ENCODE measurements at places on chromosomes 6 and 20.

DNA sequence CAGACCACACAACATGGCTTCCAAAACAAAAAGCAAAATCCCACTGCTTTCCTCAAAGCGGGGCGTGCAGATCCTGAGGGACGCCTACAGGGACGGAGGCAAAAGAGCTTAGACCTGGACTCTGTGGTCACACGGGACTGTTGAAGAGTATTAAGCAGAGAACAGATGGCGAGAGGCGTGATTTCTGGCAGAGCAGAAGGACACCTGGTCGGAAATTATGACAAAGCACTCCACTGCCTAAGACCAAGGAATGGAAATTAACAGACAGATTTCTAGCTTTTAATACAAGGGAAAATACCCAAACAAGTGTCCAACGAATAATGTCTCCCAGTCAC, 15.4 kb downstream of the CST7 start:
- DNase-seq = no peak

- DNase-seq = no peak
These were observed 132.5 kb downstream of the ZFAND3 start for GRCh38 chr6:37952027-37952426.

DNA sequence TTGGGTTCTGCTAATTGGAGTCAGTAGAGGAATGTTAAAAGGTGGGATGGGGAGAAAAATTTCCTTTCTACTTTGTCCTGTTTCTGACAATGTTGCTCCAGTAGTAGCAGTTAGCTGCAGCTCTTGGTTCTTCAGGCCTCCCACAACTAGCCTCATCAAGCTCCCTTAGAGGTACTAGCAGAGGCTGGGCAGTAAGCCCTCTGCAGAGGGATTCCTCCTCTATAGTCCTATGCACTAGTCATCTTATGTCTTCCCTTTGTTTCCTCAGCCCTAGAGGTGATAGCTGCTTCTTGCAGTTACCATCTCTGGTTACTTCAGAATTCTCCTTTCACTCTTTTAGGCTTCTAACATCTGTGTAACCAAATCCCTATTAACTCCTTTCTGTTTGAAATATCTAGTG, 99.8 kb downstream of the FILIP1 start:
- DNase-seq = no peak

- DNase-seq = no peak
These were observed 30.2 kb upstream of the RNF8 start for GRCh38 chr6:37323580-37323979.

DNA sequence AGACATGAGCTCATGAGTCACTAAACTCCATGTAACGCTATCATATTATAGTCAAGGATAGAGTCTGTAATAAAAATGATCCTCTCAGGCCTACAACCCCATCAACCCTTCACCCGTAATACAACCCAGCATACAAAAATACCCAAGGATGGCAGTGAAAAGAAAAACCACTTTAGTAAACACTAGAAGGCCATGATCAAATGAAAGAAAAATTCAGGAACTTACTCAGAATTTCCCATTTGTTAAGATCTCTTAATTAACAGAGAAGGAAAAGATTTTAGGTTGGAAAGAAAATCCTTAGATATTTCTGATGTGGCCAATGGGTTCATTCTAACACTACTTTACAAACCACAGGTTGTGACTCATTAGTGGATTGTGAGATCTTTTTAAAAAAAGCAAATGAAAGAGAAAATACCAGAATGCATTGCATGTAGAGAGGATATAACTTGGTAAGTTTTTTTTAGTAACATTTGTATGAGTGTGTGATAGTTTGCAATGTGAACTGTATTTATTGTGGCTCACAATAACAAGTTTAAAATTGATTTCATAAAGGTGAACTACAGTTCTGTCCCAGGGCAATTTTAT, 8.0 kb upstream of the UBE2J1 start:
- DNase-seq = no peak

GRCh38 chr6:53413326-53413725, 64.6 kb upstream of the ELOVL5 start:
- no peak for DNase-seq

GRCh38 chr20:48841875-48842529, 14.2 kb upstream of the PREX1 start:
- DNase-seq = peak; percentile 24

- DNase-seq = no peak
These were observed 304.2 kb upstream of the PRDM1 start for GRCh38 chr6:105781915-105782314.

DNA sequence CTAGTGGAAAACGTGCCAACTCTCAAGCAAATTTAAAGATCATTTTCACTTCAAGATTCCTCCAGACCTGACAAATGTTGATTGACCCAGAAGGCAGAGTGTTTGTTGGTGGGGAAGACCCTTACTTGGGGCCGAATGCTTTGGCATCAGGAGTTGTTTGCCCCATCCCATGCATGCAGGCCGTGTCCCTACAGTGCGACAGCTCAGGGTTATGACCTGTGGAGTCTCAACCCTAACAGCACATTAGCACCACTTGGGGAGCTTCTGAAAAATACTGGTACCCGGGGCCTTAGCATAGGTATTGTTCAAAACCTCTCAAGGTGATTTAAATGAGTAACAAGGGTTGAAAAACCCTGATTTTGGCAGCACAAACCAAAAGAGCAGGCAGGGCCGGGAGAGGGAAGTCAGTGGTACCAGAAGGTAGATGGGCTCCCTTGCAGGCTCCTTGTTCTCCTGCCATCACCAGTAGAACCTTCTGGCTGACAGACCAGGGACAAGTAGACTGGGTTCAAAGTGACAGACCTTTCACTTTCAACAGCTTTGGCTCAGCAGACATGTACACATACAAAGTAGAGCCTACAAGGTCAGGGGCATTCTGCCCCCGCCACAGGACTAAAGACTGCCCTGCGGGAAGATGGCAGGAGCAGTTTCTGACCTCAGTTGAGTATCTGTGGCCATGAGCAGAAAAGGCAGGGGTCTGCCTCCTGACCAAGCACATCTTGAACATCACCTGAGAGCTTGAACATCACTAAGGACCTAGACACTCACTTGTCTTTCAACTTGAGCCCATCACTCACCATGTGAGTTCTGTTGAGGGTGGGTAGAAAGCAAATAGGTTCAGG, 39.6 kb downstream of the PLCG1 start:
- DNase-seq = no peak

- no peak for DNase-seq
These were observed 230.2 kb upstream of the THEMIS start for GRCh38 chr6:128131036-128131435.

GRCh38 chr6:136113736-136114173, 136.4 kb downstream of the MTFR2 start:
- DNase-seq = peak; percentile 52

- DNase-seq = no peak
These were observed 547.7 kb upstream of the ID4 start for GRCh38 chr6:19289457-19289856.

DNA sequence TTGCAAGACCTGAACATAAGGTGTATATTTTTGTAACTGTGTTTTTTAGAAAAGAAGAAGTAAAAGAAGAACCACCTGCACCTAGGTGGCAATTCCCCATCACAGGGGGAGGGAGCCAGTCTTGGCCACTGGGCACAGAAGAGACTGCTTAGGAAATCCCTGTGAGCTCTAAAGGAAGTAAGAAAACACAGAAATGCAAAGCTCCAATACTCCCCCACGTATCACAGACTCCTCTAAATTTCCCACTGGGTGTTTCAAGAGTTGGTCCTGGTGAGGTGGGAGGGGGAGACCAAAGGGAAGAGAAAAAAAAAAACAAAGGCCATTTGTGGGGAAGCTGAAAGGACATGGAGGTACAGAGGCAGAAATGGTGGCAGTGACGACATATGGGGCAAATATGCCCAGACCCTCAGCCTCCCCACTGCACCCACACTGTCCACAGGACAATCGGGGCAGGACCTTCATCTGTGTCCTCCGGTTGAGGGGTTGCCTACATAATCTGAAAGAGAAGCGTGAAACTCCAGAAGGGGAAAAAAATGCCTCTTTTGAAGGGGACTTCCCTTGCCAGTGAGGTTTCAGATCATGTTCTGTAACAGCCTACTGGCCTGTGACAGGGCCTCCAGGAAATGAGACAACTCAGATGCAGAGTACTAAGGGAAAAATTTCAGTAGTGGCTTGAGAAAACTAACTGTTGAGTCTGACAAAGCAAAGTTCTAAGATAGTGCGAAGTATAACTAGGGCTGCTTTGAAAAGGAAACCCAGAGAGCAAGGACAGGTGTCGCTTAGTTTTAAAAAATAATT, 226.2 kb upstream of the MARCKS start:
- no peak for DNase-seq

GRCh38 chr6:116019428-116019827, 41.3 kb downstream of the FRK start:
- no peak for DNase-seq

GRCh38 chr20:14643146-14643545, 305.7 kb upstream of the FLRT3 start:
- DNase-seq = no peak

GRCh38 chr6:146851837-146852236, 253.1 kb downstream of the ADGB start:
- peak; percentile 48 for DNase-seq

GRCh38 chr6:38871741-38872568, 156.8 kb downstream of the DNAH8 start:
- peak; percentile 1 for DNase-seq

- no peak for DNase-seq
These were observed 42.5 kb upstream of the NELFCD start for GRCh38 chr20:58938541-58938940.

DNA sequence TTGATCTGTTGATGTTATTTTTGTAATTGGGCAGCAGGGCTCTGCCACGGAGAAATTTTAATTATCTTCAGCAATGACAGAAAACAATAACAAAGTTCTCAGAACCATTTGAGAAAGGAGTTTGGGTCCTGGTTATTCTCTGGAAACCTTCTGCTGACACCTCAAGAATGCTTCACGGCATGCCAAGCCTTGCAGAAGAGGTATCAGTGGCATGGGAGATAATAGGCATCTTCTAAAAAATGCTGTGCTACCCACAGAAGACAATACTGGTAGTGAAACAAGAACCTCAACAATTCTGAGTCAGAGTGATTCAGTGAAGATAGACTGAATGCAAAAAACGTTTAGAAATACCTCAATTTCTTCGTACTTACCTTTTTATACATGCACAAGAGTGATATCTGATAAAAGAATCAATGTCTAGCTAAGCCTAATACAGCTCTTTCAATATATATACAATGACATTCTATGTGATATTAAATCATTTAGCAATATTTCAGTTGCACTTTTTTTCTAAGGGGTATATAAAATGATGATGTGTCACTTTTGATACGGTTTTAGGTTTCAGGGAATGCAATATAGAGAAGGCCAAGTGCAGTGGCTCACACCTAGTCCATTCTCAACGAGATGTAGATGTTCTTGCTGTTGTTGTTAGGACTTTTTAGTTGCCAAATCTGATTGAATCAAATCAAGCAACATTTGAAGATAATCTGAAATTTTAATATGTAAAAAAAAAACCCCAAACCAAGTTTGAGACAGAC, 110.4 kb upstream of the COL21A1 start:
- DNase-seq = no peak

DNA sequence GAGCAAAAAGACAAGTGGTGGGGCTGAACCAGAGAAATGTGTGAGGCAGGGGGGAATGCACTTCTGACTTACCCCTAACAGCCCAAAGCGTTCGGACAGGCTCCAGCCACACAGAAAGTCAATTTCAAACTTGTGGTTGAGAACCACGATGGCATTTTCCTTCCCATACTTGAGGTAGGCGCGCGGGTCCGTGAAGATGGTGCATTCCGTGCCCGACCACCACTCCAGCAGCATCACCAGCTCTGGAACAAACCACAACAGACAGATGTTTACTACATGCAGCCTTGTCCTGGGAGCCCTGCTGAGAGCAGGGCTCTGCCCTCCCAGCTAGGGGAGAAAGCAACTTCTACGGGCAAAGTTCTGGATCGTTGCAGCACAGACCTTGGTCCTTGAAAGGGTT, 107.7 kb downstream of the AGPAT4 start:
- no peak for DNase-seq

- DNase-seq = no peak
These were observed 1.3 kb upstream of the HLA-B start for GRCh38 chr6:31358302-31358701.

- no peak for DNase-seq
These were observed 286.8 kb upstream of the ID4 start for GRCh38 chr6:19550380-19550779.

GRCh38 chr6:11155589-11155988, 44.1 kb upstream of the ERVFRD-1 start:
- no peak for DNase-seq

DNA sequence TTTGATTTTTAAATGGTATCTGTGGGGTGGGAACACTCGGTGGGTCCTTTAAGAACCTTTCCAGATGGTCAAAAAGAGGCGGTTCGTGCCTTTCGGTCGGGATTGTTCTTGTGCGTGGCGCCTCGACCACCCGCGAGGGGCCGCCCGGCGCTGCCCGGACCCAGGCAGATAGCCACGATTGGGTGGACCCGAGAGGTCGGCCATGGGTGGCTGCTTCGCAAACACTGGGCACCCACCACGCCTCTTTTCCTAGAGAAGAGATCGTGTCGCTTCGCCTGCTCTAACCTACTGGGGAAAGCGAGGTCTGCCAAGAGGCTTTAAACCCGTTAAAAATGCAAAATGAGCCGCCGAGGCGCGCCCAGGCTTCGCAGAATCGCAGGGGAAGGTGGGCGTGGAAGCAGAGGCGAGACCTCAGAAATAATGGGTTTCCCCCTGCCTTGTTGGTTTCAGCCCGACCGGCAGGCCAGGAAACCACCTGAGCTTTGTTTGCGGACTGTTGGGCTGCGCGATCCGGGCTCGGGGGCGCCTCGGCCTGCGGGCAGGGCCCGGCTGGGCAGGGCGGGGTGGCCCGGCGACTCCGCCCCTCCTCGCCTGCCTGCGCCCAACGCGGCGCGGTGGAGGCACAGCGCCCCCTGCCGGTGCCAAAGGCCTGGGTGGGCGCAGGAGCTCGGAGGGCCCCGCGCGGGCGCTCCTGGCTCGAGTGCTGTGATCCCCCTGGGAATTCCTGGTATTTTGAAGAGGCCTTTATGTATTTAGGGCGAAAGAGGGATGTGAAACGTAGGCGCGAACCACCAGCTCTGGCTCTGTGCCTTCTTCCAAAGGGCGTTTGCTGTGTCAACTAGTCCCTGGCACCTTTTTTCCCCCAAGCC, 1.6 kb downstream of the MARCKS start:
- peak; percentile 79 for DNase-seq

GRCh38 chr6:116127771-116128493, 2.0 kb upstream of the COL10A1 start:
- DNase-seq = no peak

- no peak for DNase-seq
These were observed 549.2 kb upstream of the NOX3 start for GRCh38 chr6:156004796-156005195.

Data from AG04450 (cell line).